ENCODE measurements at places on chromosomes 13 and 19.

GRCh38 chr19:3167533-3168272 is 10.9 kb upstream of the S1PR4 start:
- no peak for DNase-seq

DNA sequence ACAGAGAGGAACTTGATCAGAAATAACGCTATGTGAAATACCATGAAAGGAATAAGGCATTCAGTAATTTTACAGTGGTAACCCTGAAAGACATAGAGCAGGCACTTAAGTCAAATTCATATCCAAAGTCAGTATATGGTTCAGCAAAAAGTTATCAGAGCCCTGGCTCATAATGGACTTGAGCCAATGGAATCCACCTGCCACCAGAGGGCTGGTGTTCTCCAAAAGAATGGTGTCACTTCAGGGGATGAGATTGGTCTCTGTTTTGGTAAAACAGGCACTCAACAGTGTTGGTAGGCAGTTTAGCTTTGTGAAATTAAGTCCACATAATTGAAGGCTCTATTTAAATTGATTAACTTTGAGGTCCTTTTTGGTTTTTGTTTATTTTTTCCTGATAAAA is 93.9 kb downstream of the LIG4 start:
- DNase-seq: no peak

GRCh38 chr19:49528211-49528771 is 488 bp downstream of the RCN3 start:
- no peak for DNase-seq

- no peak for DNase-seq
Observed at GRCh38 chr19:8577247-8577646, at the start of gene MYO1F. Gene MYO1F (minus strand): TSS chr19:8577442. CDS start chr19:8577309, 133 bp downstream.

Measured in stimulated activated CD8-positive, alpha-beta memory T cell treated with anti-CD3 and anti-CD28 coated beads, Interleukin-12 subunit alpha, Interleukin-12 subunit beta, amount 100 ng/mL, for 4 hours (primary cell).